ENCODE measurements at places on chromosomes 12 and 14. TPM values are rescaled to one million over a fixed set of nuclear protein-coding genes. Genes with fewer than 3 reads are reported as not detected.

DNA sequence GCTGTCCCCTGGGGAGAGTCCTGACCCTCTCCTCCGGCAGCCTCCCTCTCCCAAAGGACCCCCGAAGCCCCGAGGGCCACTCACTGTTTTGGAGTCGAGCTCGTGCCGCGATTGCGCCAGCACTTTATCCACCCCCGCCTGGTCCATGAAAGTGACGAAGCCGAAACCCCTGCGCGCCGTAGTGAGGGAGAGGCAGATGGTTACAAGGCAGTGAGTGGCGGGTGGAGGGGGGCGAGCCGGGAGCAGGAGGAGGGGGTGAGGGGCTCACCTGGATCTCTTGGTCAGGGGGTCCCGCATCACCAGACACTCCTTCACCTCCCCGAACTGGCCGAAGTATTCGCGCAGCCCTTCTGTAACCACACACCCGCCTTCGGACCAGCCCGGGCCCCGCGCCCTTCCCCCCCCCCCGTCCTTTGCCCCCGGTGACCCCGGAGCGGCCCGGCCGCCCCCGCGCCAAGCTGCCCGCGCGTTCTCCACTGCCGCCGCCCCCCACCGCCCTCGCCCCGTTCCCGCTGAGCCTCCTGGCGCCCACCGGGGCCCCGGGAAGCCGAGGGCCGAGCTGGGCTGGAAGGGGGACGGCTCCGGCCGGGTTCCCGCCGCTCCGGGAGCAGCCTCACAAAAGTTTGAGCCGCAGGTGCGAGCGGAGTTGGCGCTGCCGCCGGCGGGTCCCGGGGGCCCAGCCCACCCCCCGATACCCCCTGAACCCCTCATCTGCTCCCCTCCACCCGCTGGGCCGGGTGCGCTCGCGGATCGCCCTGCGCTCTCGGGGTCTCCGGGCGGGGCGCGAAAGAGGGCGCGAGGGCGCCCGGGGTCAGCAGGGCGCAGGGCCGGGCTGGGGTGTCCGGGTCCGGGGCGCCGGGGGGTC, 808 bp downstream of the MSI1 start:
- peak; percentile 46 for DNase-seq

DNA sequence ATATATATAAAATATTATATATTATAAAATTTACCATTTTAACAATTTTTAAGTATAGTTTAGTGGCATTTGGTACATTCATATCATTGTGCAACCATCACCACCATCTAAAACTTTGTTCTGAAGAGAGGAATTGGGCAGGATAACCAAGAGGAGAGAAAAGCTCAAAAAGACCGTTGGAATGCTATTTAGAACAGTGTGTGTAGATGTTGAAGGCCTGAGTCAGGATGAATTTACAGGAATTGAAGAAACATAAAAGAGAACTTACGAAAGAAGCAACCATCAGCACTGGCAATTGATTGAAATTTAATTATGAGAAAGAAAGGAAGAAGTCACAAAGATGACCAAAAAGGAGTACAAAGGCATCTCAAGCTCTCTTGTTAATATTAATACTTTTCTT, 196.9 kb upstream of the PWP1 start:
- no peak for DNase-seq

- DNase-seq = no peak
Measured at GRCh38 chr14:49920935-49921334, 28.1 kb downstream of the ARF6 start.

DNA sequence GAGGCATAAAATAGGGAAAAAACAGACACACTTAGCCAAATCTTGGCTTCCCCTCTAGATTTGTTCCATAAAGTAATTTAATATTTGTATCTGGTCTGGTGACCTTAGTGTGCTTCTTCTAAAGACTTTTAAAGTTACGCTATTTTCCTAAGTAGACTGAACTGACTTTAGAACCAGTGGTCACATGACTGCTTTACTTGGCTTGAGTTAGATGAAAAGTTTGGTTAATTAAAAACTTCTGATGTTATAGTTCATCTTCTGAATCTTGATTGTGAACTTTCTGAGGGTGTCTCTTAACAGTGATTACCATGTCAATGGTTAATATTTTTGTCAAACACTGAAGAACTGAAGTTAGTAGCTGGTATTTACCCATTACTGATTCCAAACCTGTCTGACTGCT, 2.6 kb downstream of the BBS10 start:
- no peak for DNase-seq

DNA sequence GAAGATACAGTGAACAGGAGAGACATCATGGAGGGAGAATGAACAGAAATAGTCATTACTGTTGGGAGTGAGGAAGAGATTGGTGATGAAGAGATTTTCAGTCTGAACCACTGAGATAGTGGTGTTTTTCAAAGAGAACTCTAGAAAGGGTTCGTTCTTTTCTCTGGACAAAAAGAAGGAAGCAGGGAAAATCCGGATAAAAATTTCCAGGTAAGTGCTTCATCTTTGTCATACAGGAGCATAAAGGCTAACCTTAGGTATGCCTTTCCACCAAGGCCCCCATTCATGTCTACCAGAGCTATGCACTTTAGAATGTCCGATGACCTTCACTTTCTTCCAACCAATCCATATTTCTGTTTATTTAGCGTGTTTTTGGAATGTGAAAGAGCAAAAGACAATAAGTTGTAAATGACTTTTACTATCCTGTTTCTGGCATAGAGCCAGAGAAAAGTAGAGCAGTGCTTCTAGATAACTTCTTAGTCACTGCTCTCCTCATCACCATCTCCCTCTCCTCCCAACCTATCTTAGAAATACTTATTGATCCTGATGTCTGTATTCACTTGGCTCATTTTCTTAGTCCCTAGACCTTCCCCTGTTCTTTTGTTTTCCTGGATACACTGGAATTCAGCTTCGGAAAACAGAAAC, 116.5 kb downstream of the TTC6 start:
- DNase-seq = peak; percentile 3

- DNase-seq = no peak
Measured at GRCh38 chr12:83092129-83092528, 405.4 kb downstream of the TMTC2 start.

GRCh38 chr12:8644345-8645248, 18.0 kb downstream of the MFAP5 start:
- no peak for DNase-seq

GRCh38 chr14:105861985-105862465, 335.6 kb downstream of the TMEM121 start:
- no peak for DNase-seq

DNA sequence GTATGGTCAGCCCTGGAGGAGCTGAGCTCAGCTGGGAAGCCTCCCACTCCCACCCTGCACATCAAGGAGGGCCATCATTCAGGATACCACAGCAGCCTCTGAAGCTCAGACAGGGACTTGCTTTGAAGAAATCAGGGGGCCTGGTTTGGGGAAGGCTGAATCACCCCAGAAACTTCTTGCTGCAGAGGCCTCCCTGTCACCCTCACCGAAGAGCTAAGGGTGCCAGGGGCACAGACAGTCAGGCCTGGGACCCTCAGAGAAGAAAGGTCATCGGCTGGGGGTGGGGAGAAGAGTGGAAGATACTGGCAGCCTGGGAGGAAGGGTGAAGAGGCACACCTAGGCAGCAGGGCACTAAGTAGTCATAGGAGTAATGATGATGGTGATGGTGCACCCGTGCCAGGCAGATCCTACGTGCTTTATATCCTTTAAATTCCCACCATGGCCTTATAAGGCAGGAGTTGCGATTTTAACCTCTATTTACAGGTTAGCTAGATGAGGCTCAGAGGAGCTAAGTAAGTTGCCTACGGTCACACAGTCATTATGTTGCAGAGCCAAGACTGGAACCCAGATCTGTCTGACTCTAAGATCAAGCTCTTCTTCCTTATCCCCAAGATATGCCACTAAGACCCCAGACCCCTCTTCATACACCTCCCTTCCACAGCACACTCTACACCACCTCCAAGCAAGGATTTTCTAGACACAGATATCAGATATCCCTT, 28.5 kb upstream of the PNMA1 start:
- DNase-seq = no peak

DNA sequence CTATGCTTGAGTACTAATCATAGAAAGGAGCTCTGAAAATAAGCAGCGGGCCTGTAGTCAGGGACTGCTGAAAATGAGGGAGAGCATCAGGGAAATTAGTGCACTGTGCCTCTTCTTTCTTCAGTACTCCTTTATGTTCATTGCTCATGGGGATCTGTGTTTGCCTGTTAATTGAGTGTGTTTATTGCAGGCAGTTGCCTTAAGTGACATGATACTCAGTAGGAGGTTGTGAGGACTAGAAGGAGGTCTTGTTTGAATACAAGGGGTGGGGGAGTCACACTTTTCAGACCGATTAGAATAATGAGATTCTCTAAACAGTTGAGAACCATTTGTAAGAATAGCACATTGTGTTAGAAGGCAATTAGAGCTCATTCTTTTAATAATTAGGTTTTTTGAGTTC, 102.6 kb upstream of the SLCO1C1 start:
- DNase-seq = no peak

- DNase-seq = no peak
Measured at GRCh38 chr12:68831272-68831671, 23.3 kb downstream of the MDM2 start.

GRCh38 chr14:81772381-81772780, 238.7 kb upstream of the SEL1L start:
- no peak for DNase-seq

GRCh38 chr14:26845151-26845818, 247.5 kb upstream of the NOVA1 start:
- DNase-seq = no peak

GRCh38 chr12:104410786-104411185, 46.0 kb upstream of the CHST11 start:
- DNase-seq = no peak

DNA sequence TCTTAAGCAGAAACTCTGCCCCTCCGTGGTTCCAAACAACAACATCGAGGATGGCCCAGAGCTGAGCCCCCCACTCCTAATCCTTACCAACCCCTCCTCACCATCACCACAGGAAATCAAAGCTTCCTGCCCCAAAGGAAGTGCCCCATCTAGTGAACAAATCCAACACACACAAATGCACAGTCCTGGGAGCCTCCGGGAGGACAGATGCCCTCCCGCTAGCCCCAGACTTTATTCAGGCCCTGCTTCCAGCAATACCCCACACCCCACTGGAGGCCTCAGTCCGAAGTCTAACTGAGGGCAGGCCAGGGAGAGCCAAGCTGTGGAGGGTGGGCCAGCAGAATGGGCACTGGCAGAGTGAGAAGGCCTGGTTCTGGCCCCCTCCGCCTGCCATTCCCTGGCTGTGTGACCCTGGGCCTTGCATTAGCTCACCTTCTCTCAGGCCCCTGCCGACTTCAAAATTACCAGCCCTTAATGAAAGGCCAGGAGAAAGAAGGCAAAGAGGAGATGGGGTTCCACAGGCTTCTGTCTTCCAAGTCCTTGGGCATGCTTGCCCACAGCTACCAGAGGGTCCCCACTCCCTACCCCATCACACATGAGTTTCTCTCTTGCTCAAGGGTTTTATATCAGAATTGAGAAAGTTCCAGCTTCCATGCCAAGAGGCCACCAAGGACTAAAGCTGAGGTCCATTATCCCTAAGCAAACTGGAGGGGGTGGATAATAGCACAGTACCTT, 2.3 kb downstream of the HDAC7 start:
- no peak for DNase-seq

DNA sequence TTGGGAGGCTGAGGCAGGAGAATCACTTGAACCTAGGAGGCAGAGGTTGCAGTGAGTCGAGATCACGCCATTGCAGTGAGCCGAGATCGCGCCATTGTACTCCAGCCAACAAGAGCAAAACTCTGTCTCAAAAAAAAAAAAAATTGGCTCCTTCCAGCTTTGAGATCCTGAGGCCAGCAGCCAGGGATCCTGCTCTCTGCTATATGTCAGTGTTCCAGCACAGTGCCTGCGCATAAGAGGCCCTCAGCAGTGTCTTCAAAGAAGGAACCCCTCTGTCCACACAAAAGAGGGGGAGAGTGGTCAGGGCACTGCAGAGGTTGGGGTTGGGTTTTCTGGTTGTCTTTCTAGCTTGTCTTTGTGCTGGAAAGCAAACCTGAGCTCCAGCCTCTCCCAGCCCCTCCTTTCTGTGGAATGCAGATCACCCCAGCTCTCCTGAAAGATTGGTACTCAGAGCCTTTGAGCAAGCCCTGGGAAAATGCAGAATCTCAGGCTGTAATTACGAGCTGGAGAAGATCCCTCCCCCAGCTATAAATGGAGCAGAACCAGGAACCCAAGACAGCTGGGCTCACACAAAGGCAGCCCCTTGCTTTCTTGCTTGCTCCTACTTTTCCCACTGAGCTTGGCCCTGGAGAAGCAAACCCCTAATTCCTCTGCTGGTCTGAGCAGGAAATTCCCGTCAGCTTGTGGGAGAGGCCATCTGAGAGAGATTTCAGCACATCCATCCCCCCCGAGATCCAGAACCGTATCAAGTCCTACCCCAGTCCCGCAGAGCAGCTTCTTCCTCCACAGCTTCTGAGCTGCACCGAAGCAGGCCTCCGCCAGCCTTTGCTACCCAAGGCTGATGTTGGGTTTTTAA, 205.7 kb downstream of the ZFP36L1 start:
- DNase-seq = peak; percentile 76

GRCh38 chr12:7935590-7936581, at the start of gene SLC2A3:
Gene SLC2A3 (minus strand): TSS chr12:7936187. CDS start chr12:7936034, 153 bp downstream.
- DNase-seq = peak; percentile 89

DNA sequence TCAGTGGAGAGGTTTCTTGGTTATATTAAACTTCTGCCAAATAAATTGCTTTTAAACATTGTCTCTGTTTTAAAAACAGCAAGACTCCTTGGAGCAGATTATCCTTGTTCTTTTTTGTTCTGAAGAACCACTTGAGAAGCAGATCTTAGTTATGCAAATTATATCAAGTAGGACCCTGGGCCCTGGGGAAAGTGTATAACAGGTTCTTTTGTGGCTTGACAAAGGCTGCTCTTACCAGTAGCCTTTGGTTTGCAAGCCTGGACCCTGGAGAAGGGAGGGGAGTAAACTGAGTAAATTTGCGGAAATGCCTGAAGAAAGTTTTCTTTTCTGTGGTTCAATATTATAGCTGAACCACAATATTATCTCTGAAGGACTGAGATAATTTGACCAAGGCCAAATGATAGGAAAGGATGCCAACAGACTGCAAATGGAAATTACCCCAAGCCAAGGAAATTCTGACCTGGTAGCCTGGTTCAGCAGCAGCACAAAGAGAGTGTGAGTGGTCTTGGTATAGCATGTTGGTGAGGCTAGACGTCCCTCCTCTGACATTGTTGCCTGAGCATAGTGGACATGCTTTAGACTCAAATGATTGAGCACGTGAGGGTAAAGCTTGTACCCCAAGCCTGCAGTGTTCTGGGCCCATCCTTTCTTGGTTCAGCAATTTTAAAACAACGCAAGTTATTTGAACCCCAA, 30.4 kb upstream of the SIX1 start:
- DNase-seq = no peak

ACVR1B gene
- 14.0 TPM for total RNA-seq

DNA sequence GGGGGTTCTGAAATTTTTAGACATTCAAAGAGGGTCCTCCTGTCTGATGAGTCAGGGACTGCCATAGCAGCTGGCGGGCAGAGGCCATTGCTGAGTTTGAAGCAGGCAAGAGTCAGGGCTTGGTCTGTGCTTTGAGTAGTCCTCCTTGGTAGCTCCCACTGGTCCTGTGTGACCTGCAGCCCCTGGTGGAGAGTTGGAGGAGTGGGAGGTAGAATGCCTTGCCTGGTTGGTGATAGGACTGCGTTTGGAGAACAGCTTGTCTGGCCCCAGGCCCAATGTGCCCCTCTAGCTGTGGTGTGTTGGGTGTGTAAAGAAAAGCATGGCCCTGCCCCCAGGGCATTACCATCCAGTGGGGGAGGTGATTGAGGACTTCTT, 116.7 kb downstream of the BEGAIN start:
- no peak for DNase-seq
